Right lung (tissue), 10 donors: ENCODE measurements at places on chromosomes 4 and X. TPM values are rescaled to one million over a fixed set of nuclear protein-coding genes. Genes with fewer than 3 reads are reported as not detected.

DNA sequence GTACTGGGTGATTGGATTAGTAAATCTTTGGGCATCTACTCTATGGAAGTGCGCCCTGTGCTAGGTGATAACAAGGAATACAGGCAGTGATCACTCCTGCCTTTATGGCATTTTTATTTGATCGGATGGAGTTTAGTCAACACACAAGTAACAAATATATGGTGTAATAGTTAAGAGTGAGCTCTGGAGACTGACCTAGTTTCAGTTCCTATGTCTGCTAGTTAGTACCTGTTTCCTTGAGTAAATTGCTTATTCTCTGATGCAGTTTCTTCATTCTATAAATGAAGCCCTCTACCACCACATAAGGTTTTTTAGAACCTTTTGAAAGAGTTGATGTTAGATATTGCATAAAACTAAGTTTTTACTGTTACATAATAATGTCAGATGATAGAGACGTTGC, 134.6 kb downstream of the KDM6A start:
- DNase-seq, result no peak

- no peak for DNase-seq
These were observed 411.6 kb downstream of the STIM2 start for GRCh38 chr4:27272217-27272616.

- DNase-seq, result peak; percentile 45
These were observed 877 bp downstream of the GPRASP1 start for GRCh38 chrX:102652031-102652688.

- no peak for DNase-seq
These were observed 485.6 kb upstream of the GALNT7 start for GRCh38 chr4:172683021-172683420.

GRCh38 chr4:74793757-74794381, 454 bp downstream of the BTC start:
- peak; percentile 43 for DNase-seq

- peak; percentile 57 for DNase-seq
These were observed 233.9 kb downstream of the CHIC2 start for GRCh38 chr4:53830511-53830910.

GRCh38 chr4:121096629-121097028, 24.3 kb upstream of the NDNF start:
- DNase-seq, result no peak

GRCh38 chr4:52423967-52424366, 235.1 kb downstream of the USP46 start:
- DNase-seq, result no peak

- DNase-seq, result no peak
These were observed 148.4 kb downstream of the AR start for GRCh38 chrX:67692246-67692645.

MAGEB17 gene
- polyA plus RNA-seq, result not detected
